ENCODE measurements at places on chromosomes 3 and 15.

DNA sequence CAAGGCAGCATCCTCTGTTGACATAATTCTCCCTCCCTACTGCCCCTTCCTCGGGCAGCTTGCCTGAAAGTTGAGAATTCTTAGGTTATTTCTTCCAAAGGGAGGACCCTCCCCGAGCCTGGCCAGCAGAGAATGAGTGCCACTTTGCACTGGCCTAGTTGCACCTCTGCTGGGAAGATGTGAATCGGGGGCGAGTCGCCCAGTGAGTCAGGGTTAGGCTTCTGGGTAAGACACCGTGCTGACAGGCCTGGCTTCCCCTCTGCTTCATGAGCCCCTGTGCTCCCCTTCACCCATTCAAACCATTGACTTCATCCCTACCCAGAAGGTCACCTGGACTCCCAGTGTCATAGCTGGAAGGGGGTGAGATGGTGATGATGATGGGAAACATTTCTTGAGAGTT is 82.3 kb downstream of the AAGAB start:
- no peak for DNase-seq

DNA sequence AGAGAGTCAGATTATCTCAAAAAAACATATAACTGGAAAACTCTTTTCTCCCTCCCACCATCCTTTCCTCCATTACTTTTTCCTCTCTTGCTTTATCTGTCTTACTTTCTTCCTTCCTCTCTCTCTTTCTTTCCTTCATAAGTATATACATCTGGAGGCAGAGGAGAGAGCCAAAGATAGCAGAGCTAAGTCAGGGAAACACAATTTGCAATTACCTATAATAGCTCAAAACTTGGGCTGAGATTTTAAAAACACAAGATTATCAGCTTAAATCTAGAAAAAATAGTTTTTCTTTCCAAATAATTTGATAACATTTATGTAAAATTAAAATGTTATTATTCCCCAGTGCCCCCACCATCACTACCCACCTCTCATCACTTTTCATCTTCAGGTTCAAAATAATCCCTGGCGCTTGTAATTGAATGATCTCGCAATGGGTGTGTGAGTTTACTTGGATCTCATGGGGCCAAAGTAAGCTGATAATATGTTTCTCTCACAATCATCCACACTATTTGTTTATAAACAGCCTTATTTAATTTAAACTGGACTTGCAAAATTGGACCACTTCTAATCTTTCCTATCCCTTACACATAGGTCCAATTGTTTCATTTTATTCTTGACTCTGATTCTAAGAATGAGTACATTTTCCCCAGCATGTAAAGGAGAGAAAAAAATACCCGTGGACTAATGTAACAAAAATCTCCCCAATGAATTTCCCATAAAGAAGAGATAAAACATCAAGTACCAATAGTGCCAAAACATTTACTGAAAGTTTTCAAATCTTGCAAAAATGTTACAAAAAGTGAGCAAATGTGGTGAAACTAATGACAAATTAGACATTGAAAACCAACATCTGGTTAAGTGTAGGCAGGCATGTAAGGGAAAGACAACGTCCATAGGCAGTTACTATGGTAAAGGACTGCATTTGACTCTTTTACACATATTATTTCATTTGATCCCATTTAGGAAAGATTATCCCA is 236.9 kb downstream of the DTWD1 start:
- DNase-seq, result no peak

- DNase-seq, result no peak
These were observed 34.8 kb downstream of the CRYGS start for GRCh38 chr3:186509423-186509822.

- no peak for DNase-seq
These were observed 4.2 kb downstream of the PLCL2 start for GRCh38 chr3:16888785-16889607.

GRCh38 chr15:49908236-49908932 is 210.6 kb downstream of the ATP8B4 start:
- DNase-seq, result no peak

DNA sequence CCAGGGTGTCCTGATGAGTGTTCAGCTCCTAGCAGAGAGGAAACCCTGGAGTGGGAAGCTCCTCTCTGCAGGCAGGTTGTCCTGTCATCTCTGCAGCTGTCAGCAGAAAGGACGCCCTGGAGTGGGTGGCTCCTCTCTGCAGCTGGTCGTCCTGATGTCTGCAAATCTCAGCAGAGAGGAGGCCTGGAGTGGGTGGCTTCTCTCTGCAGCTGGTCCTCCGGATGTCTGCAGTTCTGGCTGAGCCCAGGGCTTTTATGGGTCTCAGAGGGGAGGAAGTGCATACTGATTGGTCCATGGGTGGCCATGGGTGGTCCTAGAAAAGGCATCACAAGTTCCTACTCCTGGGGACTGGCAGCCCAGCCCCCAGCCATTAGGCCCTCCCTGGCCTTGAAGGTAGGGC is 102.6 kb upstream of the BNIP2 start:
- no peak for DNase-seq

GRCh38 chr3:4220065-4220464 is 83.1 kb upstream of the SETMAR start:
- no peak for DNase-seq

GRCh38 chr3:126907557-126907956 is 75.4 kb upstream of the PLXNA1 start:
- DNase-seq, result no peak

- no peak for DNase-seq
These were observed 123.1 kb upstream of the UMPS start for GRCh38 chr3:124607163-124607562.

DNA sequence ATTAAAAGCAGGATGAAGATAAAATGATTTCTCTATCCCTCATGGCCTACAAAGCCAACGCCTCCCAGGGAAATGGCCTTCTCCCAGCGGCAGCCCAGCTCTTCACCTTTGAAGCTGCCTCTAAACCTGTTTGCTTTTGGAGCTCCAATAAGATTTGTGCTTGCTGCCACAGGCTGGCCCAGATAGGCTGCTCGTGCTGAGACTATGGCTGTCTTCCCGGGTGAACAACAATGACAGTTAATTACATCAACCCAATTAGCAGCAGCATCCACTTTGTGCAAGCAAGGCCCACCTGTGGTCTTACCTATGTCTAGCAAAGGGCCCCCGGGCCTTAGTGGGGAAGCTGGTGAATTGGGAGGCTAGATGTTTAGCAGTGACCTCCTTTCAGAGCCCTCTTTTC is 179.6 kb downstream of the P3H2 start:
- no peak for DNase-seq

DNA sequence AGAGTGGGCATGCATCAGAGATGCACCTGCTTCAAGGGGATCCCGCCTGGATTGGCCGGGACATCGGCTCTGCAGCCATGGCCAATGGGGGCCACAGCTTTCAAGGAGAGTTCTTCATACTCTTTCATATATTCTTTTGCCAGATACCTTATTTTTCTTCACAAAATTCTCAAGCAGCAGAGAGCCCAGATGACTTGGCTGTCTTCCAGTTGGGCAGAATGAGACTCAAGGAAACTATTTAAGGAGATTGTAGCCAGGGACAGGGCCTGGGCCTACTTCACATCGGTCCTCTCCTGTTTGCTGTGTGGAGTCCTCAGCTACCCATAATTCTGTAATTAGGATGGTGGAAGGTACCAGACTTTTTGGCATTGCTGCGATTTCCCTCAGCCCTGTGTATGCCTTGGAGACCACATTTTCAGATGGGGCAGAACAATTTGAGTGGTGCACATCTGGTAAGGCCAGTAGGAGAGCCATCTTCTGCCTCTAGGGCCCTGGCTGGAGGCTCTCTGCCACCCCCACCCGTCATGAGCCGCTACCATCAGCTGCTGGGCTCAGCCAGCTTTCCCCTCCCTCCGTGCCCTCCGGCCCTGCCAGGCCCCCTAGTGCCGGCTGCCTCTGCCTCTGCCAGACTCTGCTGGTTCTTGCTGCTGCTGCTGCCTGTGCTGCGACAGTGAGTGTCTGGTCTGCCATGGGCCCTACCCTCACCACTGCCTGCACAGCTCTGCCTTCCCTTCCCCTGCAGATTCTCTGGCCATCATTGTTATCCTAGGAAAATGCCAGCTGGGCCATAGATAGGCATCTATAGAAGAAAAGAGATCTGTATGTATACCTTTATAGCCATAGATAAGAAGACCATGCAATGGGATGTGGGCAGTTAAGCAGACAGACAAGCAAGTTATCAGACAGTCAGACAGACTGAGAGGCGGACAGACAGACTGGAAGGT is 6.7 kb downstream of the PLIN1 start:
- no peak for DNase-seq

GRCh38 chr15:73993211-73993994 is 1.1 kb upstream of the PML start:
- DNase-seq, result no peak

Data from inflammatory macrophage treated with lipopolysaccharide for 1 hour (primary cell).